ENCODE measurements at places on chromosomes 7 and 10.

- no peak for DNase-seq
Observed at GRCh38 chr10:69968830-69969229, 83.8 kb upstream of the MACROH2A2 start.

- DNase-seq: no peak
Observed at GRCh38 chr7:151047976-151048815, at the start of gene ASIC3. Gene ASIC3 (plus strand): TSS chr7:151048531. CDS start chr7:151048886, 355 bp downstream.

DNA sequence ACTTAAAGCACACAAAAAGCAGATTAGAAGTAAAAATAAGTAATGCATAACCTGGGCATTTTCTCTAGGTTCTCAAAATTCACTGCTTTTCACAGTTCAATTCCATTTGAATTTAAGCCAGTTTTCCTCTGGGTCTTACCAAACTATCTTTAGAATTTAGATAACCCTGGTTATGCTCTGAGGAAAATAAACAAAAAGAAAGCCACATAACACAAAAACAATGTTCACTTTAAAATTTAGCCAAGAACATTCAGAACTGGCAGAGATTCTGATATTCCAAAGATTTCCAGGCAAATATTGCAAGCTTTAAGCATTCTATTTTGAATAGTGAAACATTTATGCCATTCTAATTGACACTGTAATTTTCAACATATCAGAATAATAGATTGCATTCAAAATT, 50.7 kb upstream of the PRKG1 start:
- no peak for DNase-seq

DNA sequence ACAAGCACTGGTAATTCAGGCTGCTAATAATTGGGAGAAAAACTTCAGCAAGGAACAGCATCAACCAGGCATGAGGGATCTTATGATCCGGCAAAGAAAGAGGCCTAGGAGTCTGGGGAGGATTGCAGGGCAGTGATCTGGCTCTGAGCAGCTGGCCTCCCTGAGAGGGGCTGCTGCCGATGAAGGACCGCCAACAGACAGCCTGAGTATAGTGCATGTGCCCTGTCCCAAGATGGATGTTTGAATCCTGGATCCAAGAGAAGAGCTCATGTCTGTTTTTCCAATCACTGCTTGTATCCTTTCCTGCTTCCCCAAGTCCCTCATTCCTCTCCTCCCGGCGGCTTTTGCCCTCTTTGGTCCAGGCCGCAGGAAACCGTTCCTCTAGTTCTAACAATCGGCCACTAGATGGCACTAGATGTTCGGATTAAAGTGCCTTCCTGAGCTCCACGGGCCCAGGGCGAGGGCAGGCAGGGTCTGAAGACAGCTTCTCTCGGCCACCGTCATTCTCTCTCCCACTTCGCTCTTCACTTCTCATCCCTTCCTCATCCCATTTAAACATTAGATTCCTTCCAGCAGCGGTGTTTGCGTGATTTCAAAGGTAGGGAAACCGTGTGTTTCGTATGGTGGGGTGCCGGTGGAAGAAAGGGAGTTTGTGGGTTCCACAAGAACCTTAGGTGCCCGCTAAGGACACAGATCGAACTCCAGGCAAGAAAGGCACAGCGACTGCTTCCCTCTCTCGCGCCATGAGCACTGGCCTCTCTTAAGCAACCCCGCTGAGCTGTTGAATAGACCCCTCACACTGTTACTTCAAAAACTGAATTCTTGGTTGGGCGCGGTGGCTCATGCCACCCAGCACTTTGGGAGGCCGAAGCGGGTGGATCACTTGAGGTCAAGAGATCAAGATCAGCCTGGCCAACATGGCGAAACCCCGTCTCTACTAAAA, 82.4 kb downstream of the ADCYAP1R1 start:
- DNase-seq: peak; percentile 69

DNA sequence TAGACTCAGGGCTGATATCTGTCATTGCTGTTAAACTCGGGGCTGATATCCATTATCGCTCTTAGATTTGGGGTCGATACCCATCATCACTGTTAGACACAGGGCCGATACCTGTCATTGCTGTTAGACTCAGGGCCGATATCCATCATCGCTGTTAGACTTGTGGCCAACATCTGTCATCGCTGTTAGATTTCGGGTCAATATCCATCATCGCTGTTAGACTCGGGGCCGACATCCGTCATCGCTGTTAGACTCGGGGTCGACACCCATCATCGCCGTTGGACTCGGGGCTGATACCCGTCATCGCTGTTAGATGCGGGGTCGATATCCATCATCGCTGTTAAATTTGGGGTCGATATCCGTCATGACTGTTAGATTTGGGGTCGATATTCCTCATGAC, 54.8 kb downstream of the BEND7 start:
- DNase-seq: no peak

DNA sequence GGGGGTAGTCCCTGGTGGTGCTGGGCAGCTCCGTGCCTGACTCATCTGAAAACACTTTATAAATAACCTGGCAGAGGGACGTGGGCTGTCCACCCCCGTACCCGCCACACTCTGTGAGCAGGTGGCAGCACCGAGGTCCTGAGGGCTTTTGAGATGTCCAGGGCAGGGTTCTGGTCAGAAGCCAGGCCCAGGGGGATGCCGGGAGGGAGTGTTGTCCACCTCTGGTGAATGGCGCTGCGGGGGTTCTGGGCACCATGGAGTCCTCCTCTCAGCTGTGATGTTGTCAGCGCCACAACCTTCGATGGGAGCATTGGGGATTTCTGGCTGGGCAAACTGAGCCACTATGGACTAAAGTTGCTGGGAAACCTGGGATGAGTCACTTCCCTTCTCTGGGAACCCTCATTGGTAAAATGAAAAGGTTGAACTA, 27.4 kb upstream of the GOLGA7B start:
- no peak for DNase-seq

DNA sequence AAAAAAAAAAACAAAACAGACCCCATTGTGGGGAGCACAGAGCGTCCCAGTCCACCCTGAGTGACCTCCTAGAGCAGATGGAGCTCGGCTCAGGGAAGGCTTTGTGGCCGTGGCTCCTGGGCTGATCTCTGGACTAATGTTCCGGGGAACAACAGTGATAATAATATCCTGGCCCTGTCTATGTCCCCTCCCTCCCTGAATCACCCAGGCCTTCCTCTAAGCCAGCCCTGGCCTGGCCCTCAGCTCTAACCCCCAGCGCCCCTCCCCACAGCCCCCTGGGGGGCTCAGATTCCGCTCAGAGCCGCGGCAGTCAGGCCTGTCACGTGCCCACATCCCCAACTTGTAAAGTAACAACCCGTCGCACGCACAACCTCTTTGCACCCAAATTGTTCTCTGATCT, 48.3 kb downstream of the MICALL2 start:
- DNase-seq: no peak
